Neural progenitor cell (in vitro differentiated cells): ENCODE measurements at places on chromosomes 13 and 19. TPM values are rescaled to one million over a fixed set of nuclear protein-coding genes. Genes with fewer than 3 reads are reported as not detected.

Gene SNRNP70
- 162 and 365 TPM in 2 replicates for total RNA-seq

Gene GPC6
- 34.7 and 42.9 TPM in 2 replicates for total RNA-seq

Gene SELENOV
- total RNA-seq = 0.73 and 6.2 TPM in 2 replicates

Gene PSG7
- not detected in 2 replicates for total RNA-seq

Gene GPR183
- total RNA-seq = not detected in 2 replicates

Gene LIG4
- 8.0 and 16.3 TPM in 2 replicates for total RNA-seq

Gene ZNF823
- total RNA-seq = 9.2 and 12.3 TPM in 2 replicates

Gene SPTBN4
- total RNA-seq = 2.5 and 8.4 TPM in 2 replicates

Gene TUBA3C
- not detected in 2 replicates for total RNA-seq

Gene PLVAP
- total RNA-seq = 0.11 and 0.37 TPM in 2 replicates

Gene PTPRS
- total RNA-seq = 167 and 403 TPM in 2 replicates

Gene FCHO1
- 15.5 and 29.8 TPM in 2 replicates for total RNA-seq

Gene KLHL1
- total RNA-seq = not detected in 2 replicates

Gene ZNF675
- total RNA-seq = 30.8 and 44.5 TPM in 2 replicates

Gene DLL3
- 0.37 and 2.8 TPM in 2 replicates for total RNA-seq

Gene CYP2F1
- total RNA-seq = not detected in 2 replicates

Gene HPN
- 0.30 and 2.2 TPM in 2 replicates for total RNA-seq

Gene ZNF561
- total RNA-seq = 45.6 and 80.1 TPM in 2 replicates

Gene F10
- total RNA-seq = 2.0 and 6.8 TPM in 2 replicates

Gene GAPDHS
- total RNA-seq = not detected in 2 replicates

Gene CBY2
- 0.31 TPM in 1 of 2 replicates, not detected in the other for total RNA-seq

Gene UPK1A
- 1.3 TPM in 1 of 2 replicates, not detected in the other for total RNA-seq

Gene SWSAP1
- 1.0 and 1.5 TPM in 2 replicates for total RNA-seq

Gene FNDC3A
- 53.2 and 69.3 TPM in 2 replicates for total RNA-seq

Gene POSTN
- not detected in 2 replicates for total RNA-seq

Gene NTN5
- 0.87 TPM in 1 of 2 replicates, not detected in the other for total RNA-seq

Gene BRSK1
- total RNA-seq = 24.1 and 43.1 TPM in 2 replicates

Gene CALR
- total RNA-seq = 437 and 569 TPM in 2 replicates

Gene CYP2A7
- total RNA-seq = not detected in 2 replicates

Gene TNNI3
- 22.2 and 41.0 TPM in 2 replicates for total RNA-seq

Gene OR10H1
- total RNA-seq = not detected in 2 replicates

Gene KLK5
- not detected in 2 replicates for total RNA-seq

Gene PSG2
- total RNA-seq = not detected in 2 replicates

Gene CKAP2
- total RNA-seq = 134 and 224 TPM in 2 replicates

Gene SLC7A10
- 0.79 and 0.81 TPM in 2 replicates for total RNA-seq

Gene ZNF628
- 5.0 TPM in 1 of 2 replicates, not detected in the other for total RNA-seq

Gene IGFL3
- total RNA-seq = not detected in 2 replicates

Gene PPP1R15A
- 10.6 and 19.1 TPM in 2 replicates for total RNA-seq

Gene ZMYM5
- 17.7 and 22.1 TPM in 2 replicates for total RNA-seq
